Endothelial cell of umbilical vein (primary cell): ENCODE measurements at places on chromosomes 5 and 9.
A peak's percentile ranks its signal among the peaks of the same experiment; 100 is the strongest.

DNA sequence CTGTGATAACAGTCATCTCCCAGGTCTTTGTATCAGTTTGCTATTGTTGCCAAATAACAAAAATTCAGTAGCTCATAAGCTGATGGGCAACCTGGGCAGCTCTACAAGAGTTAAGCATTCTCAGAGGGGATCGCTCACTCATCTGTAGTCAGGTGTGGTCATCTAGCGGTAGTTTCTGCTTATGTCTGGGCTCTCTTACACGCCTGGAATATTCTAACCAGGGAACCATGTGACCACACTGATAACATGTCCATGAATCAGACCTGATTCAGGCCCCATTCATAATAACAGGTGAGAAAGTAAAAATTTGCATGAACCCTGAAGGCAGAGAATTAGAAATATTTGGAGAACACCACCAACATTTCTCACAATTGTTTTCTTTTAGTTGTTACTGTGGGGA lies 576.1 kb downstream of the SLCO4C1 start:
- H3K36me3 ChIP-seq = no peaks in the 10 kb centered on the region
- no peak overlapping the region for H3K4me3 ChIP-seq
- no peaks in the 10 kb centered on the region for H3K27me3 ChIP-seq
- no peak for DNase-seq
- no peaks in the 10 kb centered on the region for H3K4me1 ChIP-seq
- H3K27ac ChIP-seq = no peak overlapping the region

DNA sequence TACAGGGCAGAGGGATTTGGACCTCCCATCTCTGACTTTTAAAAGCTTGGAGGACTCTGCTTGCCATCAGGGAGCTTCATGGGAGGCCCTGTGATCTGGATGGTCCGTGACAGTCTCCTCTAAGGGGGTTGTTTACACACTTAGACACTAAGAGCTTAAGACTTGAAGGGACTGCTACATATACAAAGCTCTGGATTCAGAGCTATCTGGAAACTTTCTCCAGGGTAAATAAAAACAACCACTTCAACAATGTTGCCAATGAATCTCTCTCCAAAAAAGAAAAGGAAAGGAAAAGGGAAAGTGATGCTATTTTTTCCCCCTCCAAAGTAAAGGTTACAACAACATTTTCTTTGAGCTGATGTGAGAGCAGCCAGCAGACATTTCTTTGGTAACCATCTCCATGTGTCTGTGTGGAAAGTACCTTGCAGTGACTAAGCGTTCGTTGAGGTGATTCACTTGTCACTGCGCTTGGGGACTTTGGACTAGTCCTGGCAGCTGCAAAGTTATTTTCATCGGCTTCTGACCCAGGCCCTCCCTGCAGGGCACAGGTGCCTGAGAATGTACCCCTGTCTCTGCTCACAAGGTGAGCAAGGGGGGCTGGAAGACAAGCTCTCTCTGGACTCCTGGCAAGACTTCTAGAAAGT lies 262.1 kb upstream of the KLF4 start:
- DNase-seq = peak; percentile 64
- no peaks in the 10 kb centered on the region for H3K36me3 ChIP-seq
- H3K4me3 ChIP-seq = no peak overlapping the region

- DNase-seq = no peak
- H3K27ac ChIP-seq = no peak overlapping the region
- no peaks in the 10 kb centered on the region for H3K4me1 ChIP-seq
- no peak overlapping the region for H3K4me3 ChIP-seq
These were observed 63.0 kb upstream of the PHYKPL start for GRCh38 chr5:178295589-178295988.

GRCh38 chr5:83370957-83371356 lies 100.6 kb upstream of the VCAN start:
- no peaks in the 10 kb centered on the region for H3K27me3 ChIP-seq
- H3K4me3 ChIP-seq = no peak overlapping the region
- no peak for DNase-seq
- no peak overlapping the region for H3K27ac ChIP-seq

DNA sequence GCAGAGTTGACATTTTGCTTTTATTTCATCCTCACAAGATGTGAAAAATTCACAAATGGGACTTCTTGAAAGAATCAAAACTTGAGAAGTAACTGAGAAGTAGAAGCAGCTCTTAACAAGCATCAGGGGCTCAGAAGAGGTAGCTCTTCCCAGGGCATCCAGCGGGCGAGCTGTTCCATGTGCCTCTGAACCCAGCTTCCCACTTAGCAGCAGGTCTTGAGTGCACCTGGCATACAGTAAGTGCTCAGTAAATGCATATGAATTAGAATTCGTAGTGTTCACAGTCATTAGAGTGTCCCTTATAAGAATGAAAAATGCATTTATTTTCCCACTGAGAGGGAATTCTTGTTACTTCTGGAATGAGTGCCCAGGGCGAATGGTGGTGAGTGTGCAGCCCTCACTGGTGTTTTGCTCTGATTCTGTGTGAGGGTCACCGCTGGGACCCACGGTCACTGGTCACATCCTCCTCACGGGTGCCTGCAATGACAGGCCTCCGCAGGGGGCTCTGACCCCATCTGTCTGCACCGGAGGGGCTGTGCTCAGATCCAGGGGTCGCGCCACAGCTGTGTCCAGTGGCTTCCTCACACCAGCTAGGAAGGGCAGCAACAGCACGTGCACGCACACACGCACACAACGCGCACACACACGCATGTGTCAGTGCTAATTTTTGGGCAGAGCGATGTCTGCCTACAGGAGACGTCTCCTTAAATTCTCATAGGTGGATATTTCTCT lies 26.9 kb downstream of the EXOC3 start:
- H3K27ac ChIP-seq = no peak overlapping the region
- peaks cover 8% of the 10 kb centered on the region for H3K36me3 ChIP-seq
- H3K4me3 ChIP-seq = no peak overlapping the region
- DNase-seq = no peak

DNA sequence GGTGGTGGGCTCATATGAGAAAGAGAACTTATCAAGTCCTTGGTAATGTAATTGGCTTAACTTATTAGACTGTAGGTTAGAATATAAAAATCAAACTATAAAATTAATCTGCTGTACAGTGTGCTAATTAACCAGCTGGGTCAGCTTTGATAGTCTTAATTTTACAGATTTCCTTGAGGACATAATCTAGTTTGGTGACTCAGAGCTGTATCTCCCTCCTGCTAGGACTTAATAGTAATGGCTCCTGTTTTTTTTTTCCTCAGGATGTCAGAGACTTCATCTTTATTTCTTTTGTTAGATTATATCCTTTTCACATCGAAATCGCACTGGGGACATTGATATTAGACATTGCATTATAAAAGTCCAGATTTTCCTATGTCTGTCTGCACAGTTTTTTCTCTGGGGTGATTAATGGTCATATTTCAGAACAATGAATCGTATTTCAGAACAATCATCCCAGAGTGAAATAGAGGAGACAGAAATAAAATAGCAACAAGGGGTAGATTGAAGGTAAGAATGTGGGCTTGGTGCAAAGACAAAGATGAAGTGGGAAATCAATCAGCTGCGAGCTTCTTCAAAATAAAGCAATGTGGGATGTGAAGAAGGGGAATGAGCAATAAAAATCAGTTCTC lies 346.4 kb upstream of the RIOK2 start:
- H3K4me1 ChIP-seq = peaks cover 7% of the 10 kb centered on the region

DNA sequence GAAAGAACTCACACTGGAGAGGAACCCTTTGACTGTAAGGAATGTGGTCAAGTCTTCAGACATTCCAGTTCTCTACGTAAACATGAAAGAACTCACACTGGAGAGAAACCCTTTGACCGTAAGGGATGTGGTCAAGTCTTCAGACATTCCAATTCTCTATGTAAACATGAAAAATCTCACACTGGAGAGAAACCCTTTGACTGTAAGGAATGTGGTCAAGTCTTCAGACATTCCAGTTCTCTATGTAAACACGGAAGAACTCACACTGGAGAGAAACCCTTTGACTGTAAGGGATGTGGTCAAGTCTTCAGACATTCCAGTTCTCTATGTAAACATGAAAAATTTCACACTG lies 32.6 kb downstream of the MAPK9 start:
- no peak overlapping the region for H3K27ac ChIP-seq
- peaks cover 10% of the 10 kb centered on the region for H3K36me3 ChIP-seq
- H3K4me3 ChIP-seq = no peak overlapping the region
- H3K4me1 ChIP-seq = no peaks in the 10 kb centered on the region

DNA sequence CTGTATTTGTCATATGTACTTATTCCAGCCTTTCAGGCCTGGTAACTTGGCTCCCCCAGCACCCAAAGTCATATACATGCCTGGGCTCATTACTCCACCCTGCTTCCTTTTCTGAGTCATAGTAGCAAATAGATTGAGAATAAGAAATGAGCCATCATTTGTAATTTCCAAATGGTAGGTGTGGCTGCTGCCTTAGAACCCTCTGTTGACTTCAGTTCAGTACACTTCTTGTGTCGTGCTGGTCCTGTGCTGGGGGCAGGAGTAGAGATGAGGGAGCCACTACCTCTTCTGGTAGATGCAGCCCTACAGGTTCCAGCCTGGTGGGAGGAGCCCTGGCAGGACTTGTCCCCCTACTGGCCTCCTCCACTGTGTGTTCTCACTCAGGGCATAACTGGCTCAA lies 11.1 kb downstream of the GM2A start:
- peak; percentile 20 for DNase-seq
- H3K4me3 ChIP-seq = no peak overlapping the region
- H3K4me1 ChIP-seq = peaks cover 5% of the 10 kb centered on the region

- no peak overlapping the region for H3K4me3 ChIP-seq
- DNase-seq = no peak
- H3K36me3 ChIP-seq = no peaks in the 10 kb centered on the region
- H3K4me1 ChIP-seq = no peaks in the 10 kb centered on the region
- no peak overlapping the region for H3K27ac ChIP-seq
- no peaks in the 10 kb centered on the region for H3K27me3 ChIP-seq
These were observed 107.4 kb upstream of the DMAC1 start for GRCh38 chr9:7906783-7907550.

DNA sequence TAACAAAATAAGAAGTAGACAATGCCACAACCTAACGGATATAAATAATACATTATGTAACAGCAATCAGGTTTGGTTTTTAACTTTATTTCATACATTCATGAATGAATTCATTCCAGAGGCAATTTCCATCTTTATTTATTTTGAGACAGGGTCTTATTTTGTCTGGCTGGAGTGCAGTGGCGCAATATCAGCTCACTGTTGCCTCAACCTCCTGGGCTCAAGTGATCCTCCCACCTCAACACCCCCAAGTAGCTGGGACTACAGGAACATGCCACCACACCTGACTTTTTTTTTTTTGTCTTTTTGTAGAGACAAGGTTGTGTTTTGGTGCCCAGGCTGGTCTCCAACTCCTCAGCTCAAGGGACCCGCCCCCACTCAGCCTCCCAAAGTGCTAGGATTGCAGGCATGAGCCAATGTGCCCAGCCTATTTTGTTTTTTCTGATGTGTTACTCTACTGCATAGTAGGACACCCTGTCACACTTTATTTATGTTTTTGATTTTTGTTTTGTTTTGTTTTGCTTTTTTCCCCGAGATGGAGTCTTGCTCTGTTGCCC lies 26.3 kb upstream of the C5orf24 start:
- no peak overlapping the region for H3K27ac ChIP-seq
- DNase-seq = no peak
- H3K4me3 ChIP-seq = no peak overlapping the region
- no peaks in the 10 kb centered on the region for H3K27me3 ChIP-seq
- peaks cover 18% of the 10 kb centered on the region for H3K36me3 ChIP-seq

DNA sequence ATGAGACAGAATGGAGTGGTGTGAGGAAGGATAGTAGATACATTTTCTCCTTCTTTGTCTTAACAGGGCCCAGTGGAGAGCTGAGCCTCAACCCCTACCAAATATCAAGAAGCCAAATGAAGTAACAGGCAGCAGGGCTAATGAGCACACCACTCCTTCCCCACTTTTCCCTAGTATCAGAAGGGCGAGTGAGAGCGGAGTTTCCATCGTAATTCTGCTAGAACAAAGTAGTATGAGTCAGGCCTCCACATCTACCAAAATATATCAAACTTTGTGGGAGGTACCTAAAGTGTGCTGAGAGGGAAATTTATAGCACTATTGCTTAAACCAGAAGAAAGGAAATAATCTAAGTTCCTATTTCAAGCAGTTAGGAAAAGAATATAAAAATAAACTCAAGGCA lies 769.0 kb upstream of the RGMB start:
- H3K27ac ChIP-seq = no peak overlapping the region
- no peak overlapping the region for H3K4me3 ChIP-seq
- H3K36me3 ChIP-seq = no peaks in the 10 kb centered on the region
- no peaks in the 10 kb centered on the region for H3K4me1 ChIP-seq
- no peaks in the 10 kb centered on the region for H3K27me3 ChIP-seq
- peak; percentile 29 for DNase-seq

- no peak for DNase-seq
- peaks cover 29% of the 10 kb centered on the region for H3K27me3 ChIP-seq
- H3K4me3 ChIP-seq = no peak overlapping the region
- no peaks in the 10 kb centered on the region for H3K36me3 ChIP-seq
- H3K4me1 ChIP-seq = peaks cover 3% of the 10 kb centered on the region
- H3K27ac ChIP-seq = no peak overlapping the region
These were observed 2.1 kb downstream of the ADGRD2 start for GRCh38 chr9:124452326-124452725.

GRCh38 chr9:122816163-122816867 lies 12.1 kb downstream of the PDCL start:
- H3K4me1 ChIP-seq = peaks cover 61% of the 10 kb centered on the region
- no peaks in the 10 kb centered on the region for H3K27me3 ChIP-seq
- H3K4me3 ChIP-seq = peak overlapping the region; percentile 21
- peak overlapping the region; percentile 97 for H3K27ac ChIP-seq
- peak; percentile 98 for DNase-seq

DNA sequence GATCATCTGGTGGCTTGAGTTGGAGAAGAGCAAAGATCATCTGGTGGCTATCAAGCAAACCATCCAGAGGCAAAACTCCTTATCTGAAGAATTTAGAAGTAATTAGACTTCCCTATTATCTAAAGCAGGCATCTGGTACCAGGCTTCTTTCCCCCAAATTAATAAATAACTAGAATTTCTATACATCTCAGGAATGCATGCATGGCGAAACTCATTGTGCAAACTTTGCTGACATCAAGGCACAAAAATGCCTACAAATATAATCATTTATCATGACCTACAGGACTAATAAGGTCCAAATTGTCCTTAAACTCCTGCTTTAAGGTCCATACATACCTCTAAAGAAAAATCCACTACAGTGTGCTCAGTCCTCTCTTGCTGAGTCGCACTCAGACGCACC lies 6.0 kb downstream of the OR13D1 start:
- no peak for DNase-seq
- H3K36me3 ChIP-seq = no peaks in the 10 kb centered on the region
- H3K4me1 ChIP-seq = no peaks in the 10 kb centered on the region
- H3K27me3 ChIP-seq = no peaks in the 10 kb centered on the region
- no peak overlapping the region for H3K4me3 ChIP-seq

GRCh38 chr9:82912645-82913044 lies 150.3 kb downstream of the RASEF start:
- H3K27me3 ChIP-seq = peaks cover 2% of the 10 kb centered on the region
- no peaks in the 10 kb centered on the region for H3K36me3 ChIP-seq
- DNase-seq = no peak
- no peak overlapping the region for H3K4me3 ChIP-seq
- H3K4me1 ChIP-seq = no peaks in the 10 kb centered on the region

GRCh38 chr5:149162401-149163084 lies 21.2 kb downstream of the ABLIM3 start:
- no peaks in the 10 kb centered on the region for H3K4me1 ChIP-seq
- H3K27me3 ChIP-seq = no peaks in the 10 kb centered on the region
- no peaks in the 10 kb centered on the region for H3K36me3 ChIP-seq
- no peak overlapping the region for H3K27ac ChIP-seq
- no peak for DNase-seq

- DNase-seq = no peak
- no peak overlapping the region for H3K4me3 ChIP-seq
- H3K36me3 ChIP-seq = no peaks in the 10 kb centered on the region
- H3K4me1 ChIP-seq = no peaks in the 10 kb centered on the region
- no peaks in the 10 kb centered on the region for H3K27me3 ChIP-seq
These were observed 57.4 kb upstream of the RANBP6 start for GRCh38 chr9:6072865-6073264.
